Liver (tissue), 10 donors: ENCODE measurements at places on chromosomes 12 and 14.

- DNase-seq = no peak
Observed at GRCh38 chr14:81261176-81261575, 40.4 kb upstream of the GTF2A1 start.

- no peak for DNase-seq
Observed at GRCh38 chr12:93778306-93778705, 101.1 kb downstream of the CRADD start.

- no peak for DNase-seq
Observed at GRCh38 chr12:70096759-70097410, 146.3 kb upstream of the CNOT2 start.

DNA sequence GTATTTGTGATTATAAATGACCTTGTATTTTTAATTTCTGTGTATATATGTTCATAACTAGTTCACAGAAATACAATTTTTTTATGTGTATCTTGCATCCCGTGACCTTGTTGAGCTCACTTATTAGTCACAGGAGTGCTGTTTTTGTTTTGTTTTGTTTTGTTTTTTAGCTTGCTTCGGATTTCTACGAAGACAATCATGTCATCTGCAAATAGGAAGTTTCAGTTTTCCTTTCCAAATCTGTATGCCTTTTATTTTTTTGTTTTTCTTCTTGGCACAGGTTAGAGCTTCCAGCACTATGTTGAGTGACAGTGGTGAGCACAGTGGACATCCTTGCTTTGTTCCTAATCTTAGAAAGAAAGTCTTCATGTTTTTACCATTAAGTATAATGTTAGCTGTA lies 229.2 kb upstream of the GARIN6 start:
- no peak for DNase-seq

DNA sequence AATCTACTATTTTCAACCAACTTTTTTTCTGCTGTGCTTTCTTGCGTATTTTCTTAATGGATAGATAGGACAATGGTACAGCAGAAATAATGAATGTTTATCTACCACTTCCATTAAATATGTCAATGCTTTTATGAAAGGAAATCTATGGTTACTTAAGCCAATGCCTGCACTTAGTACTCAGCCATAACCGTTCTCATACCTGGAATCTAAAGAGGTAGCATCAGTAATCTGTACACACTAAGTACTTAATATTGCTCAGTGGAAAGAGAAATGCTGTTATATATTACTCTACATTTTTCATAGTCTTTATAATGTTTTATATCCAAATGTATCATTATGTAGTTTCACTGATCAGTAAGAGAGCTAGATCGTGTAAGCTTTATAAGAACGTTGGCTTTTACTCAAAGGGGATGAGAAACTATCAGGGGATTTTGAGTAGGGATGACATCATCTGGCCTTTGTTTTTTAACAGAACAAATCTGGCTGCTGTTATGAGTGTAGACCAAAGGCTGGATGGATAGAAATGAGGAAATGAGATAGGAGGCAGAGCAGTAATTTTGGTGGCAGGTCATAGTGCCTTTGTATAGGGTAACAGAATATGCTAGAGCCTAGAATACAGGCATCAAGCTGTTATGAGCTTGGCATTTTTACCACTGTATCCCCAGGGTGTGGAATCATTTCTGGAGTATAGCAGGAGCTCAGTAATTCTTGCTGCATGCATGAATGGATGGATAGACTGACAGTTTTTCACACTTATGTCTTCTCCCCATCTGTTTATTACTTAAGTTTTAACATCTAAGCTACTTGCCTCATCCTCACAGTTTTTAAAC lies 34.0 kb downstream of the ALG10B start:
- DNase-seq = no peak

DNA sequence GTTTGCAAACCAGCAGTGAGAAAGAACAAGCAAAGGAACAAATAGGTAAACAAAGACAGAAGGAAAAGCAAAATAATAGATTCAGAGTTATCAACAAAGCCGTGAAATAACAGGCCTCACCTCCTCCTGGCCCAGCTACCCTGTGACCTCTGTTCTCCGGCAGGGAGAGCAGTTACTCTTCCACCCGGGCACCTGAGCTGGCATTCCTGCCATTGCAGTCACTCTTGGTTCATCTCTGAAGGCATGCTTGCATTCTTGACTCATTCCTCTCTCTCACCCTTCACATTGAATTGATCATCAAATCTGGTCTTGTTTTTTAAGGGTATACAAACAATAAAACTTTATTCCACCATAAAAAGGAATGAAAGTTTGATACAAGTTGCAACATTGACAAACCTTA lies 95.1 kb downstream of the TTC8 start:
- no peak for DNase-seq

DNA sequence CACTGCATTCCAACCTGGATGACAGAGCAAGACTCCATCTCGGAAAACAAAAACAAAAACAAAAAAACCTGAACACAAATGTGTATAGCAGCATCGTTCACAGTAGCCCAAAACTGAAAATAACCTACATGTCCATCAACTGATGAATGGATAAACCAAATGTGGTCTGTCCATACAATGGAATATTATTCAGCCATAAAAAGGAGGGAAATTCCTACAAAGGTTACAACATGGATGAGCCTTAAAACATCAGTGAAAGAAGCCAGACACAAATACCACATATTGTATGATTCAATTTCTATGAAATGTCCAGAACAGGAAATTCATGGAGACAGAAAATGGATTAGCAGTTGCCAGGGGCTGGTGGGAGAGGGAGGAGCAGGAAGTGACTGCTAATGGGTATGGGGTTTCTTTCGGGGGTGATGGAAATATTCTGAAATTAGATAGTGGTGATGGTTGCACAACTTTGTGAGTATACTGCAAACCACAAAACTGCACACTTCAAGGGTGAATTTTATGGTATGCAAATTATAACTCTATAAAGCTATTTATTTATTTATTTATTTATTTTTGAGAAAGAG lies 4.0 kb downstream of the MYL2 start:
- no peak for DNase-seq

GRCh38 chr14:80404413-80404812 lies 193.1 kb upstream of the DIO2 start:
- no peak for DNase-seq
